Glomerular endothelial cell (primary cell): ENCODE measurements at places on chromosomes 12 and 14. TPM values are rescaled to one million over a fixed set of nuclear protein-coding genes. Genes with fewer than 3 reads are reported as not detected.

DNA sequence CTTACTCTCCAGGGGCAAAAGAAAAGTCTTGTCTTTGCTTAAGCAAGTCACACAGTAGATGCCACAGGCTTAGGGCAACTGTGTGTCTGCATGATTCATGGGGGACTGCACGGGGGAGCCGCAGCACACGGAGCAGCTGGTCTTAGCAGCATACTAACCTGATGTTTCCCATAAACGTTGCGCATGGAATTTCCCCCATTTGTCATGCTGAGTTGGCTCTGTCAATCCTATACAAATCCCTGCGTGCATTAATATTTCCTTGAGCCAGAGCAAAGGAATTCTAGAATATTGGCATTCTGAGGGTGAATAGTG is 71.2 kb downstream of the SAMD4A start:
- DNase-seq, result peak; percentile 75

DNA sequence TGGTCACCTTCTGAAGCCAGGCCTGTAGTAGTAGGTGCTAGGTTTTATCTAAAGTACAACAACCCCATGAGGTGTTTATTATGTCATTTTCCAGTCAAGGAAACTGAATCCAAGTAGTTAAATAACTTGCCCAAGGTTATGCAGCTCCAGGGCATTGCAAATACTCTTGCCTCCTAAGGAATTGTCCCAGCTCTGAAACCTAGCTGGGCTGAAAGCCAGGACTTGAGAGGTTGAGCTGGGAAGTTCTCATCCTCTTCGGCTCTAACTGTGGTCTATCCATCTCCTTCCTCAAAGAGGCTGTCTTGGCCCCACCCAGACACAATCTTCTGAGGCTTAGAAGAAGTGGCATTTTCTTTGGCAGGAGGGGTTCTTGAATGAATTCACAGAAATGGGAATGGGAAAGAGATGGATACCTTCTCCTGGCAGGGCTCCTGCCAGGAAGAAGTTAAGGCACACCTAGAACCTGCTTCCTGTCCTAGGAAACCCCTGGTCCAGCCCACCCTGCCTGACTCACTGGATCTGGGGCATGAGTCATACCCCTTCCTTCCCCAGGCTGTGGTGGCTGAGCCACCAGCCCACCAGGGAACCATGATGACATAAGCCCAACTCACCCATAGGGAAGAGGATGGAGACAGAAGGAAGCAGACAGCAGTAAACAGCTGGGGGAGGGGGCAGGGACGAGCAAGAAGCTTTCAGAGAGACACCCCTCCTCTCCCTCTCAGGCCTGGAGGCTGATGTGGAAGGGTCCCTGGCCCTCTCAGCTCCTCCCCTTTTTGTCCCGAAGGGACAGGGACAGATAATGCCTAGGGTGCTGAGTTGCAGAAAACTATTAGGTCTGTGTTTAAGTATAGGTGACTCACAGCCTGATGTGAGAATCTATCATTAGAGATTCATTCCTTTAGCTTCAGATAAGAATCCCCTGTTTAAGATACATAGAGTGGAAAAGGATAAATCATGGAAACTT is 2.1 kb upstream of the PLEK2 start:
- peak; percentile 52 for DNase-seq

- no peak for DNase-seq
Observed at GRCh38 chr12:19848421-19848820, 409.1 kb downstream of the AEBP2 start.

GRCh38 chr12:124395284-124395752 is 100.4 kb downstream of the RFLNA start:
- no peak for DNase-seq

Gene ARF6
- 73.9 and 74.7 TPM in 2 replicates for total RNA-seq

Gene SUOX
- total RNA-seq, result 13.3 and 14.3 TPM in 2 replicates

Gene PPM1H
- 4.1 and 7.2 TPM in 2 replicates for total RNA-seq
